ENCODE measurements at places on chromosomes 4 and X.

DNA sequence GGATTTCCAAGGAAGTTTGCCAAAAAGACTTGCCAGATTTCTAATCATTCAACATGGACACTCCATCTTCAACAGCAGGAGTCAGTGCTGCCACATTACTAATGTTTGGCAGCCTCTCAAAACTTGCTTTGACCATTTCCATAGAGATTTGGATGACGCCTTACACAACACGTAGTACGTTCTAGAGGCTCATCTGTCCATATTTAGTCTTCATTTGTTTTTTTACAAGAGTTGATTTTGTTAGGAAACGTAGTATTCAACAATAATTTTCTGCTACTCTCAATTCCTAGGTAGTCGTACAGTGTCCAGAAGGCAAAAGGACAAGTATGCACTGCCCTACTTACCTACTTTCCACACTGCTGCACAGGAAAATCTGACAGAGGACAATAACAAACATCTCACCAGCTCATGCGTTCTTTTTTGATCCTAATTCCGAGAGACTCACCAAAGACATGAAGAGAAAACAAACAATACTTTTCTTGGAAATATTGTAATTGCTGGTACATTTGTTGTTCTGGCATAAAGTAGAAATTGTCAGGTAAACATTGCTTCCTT, 117.3 kb downstream of the SNCA start:
- DNase-seq = no peak

- no peak for DNase-seq
Measured at GRCh38 chrX:148499638-148500422, 587 bp upstream of the AFF2 start.

DNA sequence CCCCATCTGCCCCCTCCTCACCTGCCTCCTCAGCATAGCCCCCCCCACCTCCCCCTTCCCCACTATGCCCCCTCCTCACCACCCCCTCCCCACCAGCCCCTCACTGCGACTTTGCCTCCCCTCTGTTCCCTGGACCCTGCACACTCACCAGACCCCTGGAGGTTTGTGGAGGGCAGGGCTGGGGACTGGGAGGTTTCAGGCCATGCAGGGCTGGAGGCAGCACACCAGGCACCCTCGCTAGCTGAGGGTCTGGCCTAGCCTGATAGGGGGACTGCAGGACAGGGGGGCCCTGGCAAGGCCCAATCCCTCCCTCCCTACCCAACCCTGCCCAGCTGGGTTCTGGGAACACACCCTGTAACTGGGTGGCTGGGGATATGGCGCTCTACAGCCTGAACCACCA, 28.0 kb downstream of the TACC3 start:
- DNase-seq = no peak

GRCh38 chrX:67545036-67545821, 1.4 kb downstream of the AR start:
- no peak for DNase-seq

DNA sequence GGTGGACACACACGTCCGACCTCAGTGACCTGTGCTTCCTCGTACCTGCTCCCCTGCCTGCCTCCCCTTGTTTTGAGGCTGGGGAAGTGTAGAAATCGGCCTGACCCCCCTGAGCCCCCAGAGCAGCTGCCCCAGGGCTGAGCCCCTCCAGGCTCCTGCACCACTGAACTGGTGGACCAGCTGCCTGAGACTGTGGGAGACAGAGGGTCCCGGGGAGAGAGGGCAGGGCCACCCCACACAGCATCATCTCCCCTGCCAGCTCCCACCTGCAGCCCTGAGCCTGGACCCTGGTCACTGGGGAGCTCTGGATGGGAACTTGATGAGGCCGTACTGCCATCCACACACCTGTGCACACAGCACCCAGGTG, 15.0 kb upstream of the NAT8L start:
- DNase-seq = no peak

DNA sequence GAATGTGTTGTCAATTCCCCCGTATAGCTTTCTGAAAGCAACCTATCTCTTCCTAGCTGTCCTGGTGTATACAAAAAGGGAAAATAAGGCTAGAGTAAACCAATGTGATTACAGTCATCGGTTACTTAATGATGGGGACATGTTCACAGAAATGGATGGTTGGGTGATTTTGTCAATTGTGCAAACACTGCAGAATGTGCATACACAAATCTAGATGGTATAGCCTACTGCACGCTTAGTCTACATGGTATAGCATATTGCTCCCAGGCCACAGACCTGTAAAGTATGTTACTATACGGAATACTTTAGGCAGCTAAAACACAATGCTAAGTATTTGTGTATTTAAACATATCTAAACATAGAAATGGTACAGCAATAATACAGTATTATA, 5.1 kb downstream of the DTHD1 start:
- no peak for DNase-seq

DNA sequence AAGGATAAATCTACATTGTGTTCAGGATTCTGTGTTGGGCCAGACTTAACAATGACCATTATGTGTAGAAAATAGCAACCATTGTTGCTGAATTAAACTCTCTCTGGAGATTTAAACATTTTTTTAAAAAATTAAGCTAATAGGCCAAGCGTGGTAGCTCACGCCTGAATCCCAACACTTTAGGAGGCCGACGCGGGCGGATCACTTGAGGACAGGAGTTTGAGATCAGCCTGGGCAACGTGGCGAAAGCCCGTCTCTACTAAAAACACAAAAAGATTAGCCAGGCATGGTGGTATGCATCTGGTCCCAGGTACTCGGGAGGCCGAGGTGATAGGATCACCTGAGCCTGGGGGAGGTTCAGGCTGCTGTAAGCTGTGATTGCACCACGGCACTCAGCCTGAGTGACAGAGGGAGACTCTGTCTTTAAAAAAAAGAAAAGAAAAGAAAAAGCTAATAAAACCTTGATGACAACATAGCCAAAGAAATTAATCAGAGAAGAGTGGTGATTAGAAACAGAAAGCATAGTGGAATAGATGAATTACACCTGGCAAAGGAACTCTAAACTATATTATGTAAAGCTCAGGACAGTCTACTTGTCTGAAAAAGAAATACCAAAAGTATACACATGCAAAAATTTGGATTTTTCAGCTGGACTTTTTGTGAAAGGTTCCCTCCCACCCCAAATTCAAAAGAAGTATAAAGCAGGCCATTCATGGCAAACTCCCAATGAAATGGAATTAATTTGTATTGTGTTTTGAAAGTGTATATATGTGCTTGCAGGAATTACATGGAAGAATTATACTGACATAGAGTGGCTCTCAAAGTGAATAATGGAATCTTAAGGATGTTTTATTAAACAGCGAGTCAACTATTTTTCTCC, 21.9 kb downstream of the PLS3 start:
- no peak for DNase-seq

DNA sequence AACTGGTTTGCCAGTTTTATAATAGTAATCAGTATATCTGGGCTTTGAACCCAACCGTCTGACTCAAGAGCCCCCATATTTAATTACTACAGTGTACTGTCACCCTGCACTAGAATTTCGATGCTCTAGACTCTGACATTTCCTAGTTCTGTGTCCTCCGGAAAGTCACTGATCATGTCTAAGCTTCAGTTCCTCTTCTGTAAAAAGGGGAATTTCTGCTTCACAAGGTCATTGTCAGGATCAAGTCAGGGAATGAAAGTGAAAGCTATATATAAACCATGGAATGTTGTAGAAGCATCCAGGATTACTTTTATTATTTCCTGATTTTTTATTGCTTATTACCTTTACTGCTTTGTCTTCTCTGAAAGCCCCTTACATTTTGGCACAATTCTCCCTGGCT, 4.0 kb upstream of the KCNIP4 start:
- DNase-seq = no peak

DNA sequence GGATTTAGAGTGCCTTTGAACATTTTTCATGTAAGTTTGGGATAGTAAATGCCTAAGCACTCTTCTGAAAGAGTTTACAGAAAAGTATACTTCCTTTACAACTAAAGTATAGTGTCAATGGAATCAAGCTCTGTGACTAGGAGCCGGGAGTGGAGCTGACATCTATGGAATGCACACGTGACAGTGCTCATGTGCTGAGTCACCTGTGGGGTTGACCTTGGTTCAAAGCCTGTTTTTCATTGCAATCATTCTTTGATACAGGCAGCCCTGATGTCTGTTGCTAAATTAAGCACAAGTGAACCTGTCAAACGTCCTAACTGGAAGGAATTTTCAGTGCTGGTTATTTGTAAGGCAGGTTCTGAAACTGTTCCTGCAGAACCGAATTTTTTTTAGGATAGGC, 82.5 kb downstream of the GPAT3 start:
- no peak for DNase-seq

DNA sequence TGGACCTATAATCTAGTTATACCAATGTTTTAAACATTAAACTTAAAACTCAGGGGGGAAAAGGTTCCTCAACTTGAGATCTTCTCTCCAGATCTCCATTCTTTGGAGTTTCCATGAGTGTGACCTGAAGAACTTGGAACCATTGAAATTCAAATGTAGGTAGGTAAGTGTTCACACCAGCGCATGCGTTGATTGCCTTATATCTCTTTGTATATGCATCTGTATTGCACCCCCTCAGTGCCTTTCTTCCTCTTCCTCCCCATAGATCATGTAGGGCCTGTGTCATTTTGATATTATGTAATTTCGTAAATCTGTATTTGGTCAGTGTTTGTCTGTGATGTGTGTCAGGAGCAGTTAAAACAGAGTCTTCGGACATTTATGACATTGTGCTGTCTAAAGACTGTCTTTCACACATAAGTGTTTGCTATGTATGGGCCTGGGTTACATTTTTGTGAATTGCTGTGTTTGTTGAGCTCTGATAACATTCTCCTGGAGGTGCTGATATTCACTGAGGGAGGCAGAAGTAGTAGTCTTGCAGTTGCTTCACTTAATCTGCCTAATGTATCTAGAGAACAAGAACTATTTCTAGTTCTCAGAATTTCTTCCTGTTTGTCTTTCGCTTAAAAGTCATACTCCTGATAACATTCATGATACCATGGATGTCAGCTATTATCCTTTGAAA, 126.3 kb downstream of the RAP1GDS1 start:
- no peak for DNase-seq

DNA sequence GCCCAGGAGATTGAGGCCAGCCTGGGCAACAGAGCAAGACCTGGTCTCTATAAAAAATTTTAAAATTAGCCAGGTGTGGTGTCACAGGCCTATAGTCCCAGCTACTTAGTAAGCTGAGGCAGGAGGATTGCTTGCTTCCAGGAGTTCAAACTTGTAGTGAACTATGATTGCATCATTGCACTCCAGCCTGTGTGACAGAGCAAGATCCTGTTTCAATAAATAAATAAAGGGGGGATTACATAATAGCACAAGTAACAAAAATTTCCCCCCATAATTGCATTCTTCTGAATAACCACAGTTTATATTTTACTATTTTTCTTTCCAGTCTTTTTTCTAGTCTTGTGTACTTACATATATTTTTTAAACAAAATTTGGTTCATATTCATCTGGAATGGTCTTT, 135.6 kb downstream of the CHIC2 start:
- DNase-seq = no peak

DNA sequence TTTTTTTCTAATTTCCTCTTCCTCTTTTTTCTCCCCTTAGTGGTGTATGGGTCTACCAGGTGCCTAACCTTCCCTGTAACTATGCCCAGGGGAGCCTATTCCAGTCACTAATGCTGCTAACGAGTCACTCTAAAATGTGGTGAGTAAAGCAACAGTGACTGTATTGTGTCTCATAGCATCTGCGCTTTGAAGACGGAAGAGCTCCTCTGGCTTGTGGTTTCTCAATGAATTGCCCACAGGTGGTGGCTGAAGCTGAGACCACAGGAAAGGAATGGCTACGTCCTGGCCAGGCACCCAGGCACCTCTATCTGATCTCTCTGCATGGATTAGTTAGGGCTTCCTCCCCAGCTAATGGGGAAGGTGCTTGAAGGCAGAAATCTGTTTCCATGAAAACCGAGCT, 763.5 kb upstream of the FRG1 start:
- DNase-seq = no peak

DNA sequence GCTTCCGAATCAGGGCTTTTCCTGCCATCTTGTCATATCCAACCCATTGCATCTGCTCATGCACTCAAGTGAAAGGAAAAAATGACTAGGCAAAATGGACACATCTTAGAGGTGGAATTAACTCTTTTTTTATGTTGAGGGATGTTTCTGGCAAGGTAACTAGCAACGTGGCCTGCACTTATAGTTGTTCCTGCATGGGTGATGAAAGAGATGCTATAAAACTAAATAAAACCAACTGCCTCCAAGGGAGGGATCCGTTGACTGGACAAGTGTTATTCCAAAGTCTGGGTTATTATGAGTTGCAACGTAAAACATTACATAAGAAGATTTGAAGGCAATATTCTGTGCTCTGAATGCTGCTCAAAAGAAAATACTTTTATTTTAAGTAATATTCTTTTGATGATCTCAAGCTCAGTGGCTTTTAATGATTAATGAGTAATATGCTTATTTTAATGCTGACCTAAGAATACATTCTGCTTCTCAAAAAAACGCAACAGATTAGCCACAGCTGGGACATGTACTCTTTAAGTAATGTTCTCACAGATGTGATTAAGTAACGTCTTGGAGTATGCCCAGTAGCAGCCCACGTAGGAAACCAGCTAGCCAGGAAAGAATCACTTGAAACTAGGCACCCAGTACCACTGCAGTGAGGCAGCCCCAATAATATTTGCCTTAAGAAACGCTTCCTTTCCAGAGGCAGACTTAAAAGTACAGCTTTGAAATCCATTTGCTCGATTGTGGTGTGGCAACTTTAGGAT, 27.4 kb downstream of the KLF3 start:
- no peak for DNase-seq

DNA sequence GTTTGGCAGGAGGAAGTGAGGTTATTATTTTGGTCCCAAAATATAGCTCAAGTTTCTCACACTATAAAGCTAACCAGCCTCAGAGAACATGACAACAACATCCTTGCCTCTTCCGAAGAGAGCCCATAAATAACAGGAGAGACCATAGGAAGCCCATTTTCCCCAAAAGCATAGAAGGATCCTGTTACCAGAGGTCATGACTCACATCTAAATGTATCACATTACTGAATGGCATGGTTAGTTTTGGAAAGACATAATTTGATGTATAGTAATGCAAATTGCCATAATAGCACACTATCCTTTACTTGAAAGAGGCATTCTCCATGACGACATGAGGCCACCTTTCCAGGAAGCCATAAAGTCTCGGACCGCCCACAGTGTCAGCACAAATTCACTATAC, 238.8 kb upstream of the GRIA3 start:
- DNase-seq = no peak

GRCh38 chr4:3414421-3415279, 27.1 kb upstream of the HGFAC start:
- DNase-seq = no peak

GRCh38 chrX:11386001-11386523, 92.8 kb downstream of the AMELX start:
- no peak for DNase-seq

DNA sequence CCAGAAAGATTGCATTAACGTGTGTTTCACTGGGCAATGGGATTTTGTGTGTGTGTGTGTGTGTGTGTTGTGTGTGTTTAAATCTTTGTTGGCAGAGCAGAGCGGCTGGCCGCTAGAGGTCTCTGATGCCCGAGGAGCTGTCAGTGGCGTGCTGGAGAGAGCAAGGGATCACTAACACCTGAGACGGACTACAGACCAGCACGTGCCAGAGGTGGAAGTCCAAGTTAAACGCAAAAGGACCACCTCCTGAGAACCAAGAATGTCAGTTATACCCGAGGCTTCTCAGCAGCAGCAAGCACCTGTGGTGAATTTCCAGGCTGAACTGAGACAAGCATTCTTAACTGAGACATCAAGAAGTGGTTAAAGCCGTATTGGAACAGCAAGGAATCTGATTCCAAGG, 9.0 kb upstream of the SLC25A14 start:
- peak; percentile 56 for DNase-seq

- DNase-seq = no peak
Measured at GRCh38 chr4:74624351-74625151, 169.8 kb downstream of the BTC start.

Data from NCI-H774 (cell line).